Osteocyte (in vitro differentiated cells): ENCODE measurements at places on chromosomes 1 and 21. TPM values are rescaled to one million over a fixed set of nuclear protein-coding genes. Genes with fewer than 3 reads are reported as not detected.

Gene S100A2
- 8.9 and 11.7 TPM in 2 replicates for total RNA-seq

Gene ELF3
- 0.26 and 0.56 TPM in 2 replicates for total RNA-seq

Gene RNASEL
- 4.2 and 4.5 TPM in 2 replicates for total RNA-seq

Gene TNNI3K
- not detected in 2 replicates for total RNA-seq

Gene GCSAML
- total RNA-seq = not detected in 2 replicates

Gene FCAMR
- total RNA-seq = not detected in 2 replicates

Gene ZFYVE9
- 24.7 and 25.9 TPM in 2 replicates for total RNA-seq

Gene PRDM15
- 6.6 and 11.4 TPM in 2 replicates for total RNA-seq

Gene RGS8
- not detected in 2 replicates for total RNA-seq

Gene C1orf94
- not detected in 2 replicates for total RNA-seq

Gene PRAMEF1
- total RNA-seq = not detected in 2 replicates

Gene S1PR1
- 0.31 TPM in 1 of 2 replicates, not detected in the other for total RNA-seq

- peak; percentile 79 for DNase-seq
These were observed 53.3 kb downstream of the TOR1AIP2 start for GRCh38 chr1:179824265-179824664.

DNA sequence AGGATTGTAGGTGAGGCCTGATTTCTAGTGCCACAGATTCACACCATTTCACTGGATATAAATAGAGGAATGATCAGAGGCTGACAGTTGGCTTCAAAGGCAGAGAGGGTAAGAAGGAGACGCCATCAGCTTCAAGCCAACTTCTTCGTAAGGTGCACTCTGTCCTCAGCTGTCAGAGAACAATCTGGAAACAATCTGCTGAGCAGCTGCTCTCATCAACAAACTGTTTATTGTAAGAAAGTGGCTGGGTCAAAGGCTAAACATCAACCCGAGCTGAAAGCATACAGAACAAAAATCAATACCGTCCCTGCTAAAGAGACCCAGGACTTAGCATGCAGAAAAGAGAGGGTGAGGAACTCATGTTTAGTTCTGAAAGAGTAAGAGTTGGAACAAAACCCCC, 48.2 kb downstream of the HLCS start:
- DNase-seq = no peak

GRCh38 chr21:38170283-38170682, 86.5 kb upstream of the KCNJ15 start:
- no peak for DNase-seq

- DNase-seq = no peak
These were observed 94.5 kb downstream of the ROR1 start for GRCh38 chr1:63868268-63868781.

- DNase-seq = no peak
These were observed 99.3 kb downstream of the CDC42BPA start for GRCh38 chr1:227218870-227219573.

GRCh38 chr1:224542783-224543440, 73.2 kb upstream of the CNIH3 start:
- no peak for DNase-seq

GRCh38 chr1:41683681-41684500, 199.4 kb upstream of the EDN2 start:
- DNase-seq = no peak

- DNase-seq = no peak
These were observed 2.5 kb upstream of the BCL10 start for GRCh38 chr1:85278853-85279314.

GRCh38 chr1:239805042-239805441, 286.6 kb upstream of the FMN2 start:
- DNase-seq = no peak

DNA sequence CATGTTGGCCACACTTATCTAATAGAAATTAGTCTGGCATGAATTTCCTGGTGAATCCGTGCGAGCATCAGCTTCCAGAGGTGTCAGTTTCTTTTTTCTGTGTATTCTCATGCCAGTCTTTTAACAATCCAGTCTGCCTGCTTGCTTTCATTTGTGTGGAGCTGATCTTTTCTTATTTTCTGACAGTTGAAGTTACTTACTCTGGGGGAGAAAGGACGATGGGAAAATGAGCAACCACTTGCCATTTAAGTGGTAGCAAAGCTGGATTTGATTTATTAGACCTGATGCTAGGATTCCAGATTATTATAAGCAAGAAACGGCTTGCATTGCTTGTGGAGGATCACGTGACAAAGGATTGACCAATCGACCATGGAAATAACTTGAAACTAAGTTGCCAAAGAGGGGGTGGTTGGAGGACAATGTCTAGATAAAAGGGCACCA, 24.3 kb upstream of the APP start:
- DNase-seq = no peak

DNA sequence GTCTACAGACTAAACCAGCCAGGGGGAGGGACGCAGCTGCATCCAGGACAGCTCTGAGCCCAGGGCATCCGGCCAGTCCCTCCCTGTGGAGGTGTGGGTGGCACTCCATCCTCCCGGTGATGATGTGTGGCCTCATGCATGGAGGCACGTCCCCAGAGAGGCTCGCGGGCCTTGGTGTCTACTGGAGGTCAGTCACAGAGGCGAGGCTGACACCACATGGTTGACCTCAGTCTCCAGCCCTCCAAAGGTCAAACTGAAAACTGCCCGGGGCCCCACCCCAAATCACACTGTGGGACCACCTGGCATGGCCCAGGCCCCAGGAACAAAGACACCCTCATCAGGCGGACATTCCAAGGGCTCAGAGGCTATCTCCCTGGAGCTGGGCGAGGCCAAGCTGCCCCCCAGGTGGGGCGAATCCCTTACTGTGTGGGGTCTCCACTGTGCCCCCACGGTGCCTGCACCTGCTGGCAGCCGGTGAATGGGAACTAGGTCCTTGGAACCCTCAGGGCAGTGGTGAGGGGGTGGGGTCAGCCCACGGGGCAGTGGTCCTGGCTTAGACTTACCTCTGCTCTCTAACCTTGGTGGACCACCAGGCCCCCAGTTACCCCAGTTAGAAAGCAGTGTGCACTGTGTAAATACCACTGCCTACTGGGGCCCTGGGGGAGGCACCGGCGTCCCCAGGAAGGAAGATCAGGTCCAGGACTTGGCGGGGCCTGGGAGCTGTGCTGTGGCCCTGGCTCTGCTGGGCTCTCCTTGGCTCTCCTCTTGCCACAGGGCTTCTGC, 49.1 kb downstream of the TRPM2 start:
- DNase-seq = peak; percentile 74

DNA sequence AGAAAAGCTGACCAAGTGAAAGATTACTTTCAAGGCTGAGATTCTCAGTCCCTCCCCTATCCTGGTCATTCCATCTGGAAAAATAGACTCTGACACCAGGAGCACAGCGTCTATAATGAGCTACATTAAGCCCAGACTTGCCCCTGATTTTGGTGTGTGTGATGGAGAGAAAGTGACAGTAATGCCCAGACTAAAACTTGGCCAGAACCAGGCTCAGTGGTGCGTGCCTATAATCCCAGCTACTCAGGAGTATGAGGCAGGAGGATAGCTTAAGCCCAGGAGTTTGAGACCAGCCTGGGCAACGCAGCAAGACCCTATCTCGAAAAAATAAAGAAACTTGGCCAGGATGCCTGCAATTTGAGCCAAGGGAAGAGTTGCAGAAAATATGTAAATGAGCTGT, 15.9 kb downstream of the PLEKHA6 start:
- no peak for DNase-seq

- no peak for DNase-seq
These were observed 50.3 kb upstream of the L1TD1 start for GRCh38 chr1:62144238-62144831.

- DNase-seq = no peak
These were observed 109.8 kb downstream of the KCNK2 start for GRCh38 chr1:215192306-215192705.

DNA sequence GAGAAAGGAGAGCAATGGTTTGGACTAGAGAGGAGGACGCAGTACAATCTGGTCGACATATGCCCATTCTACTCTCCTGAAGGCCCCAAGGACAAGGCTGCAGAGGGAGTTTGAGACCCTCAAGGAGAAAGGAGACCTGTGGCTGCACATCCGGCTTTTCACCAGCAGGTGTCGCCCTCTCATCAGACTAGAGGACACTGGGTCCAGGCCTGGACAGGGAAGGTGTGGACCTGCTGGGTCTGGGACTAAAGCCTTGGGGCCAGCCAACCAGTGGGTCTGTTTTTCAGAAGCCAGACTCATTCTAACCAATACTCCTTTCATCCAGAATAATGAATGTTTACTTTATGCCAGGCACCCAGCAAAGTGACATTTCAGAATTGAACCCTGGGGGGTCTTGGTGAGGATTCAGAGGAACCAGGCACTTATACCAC, 5.0 kb downstream of the SRARP start:
- DNase-seq = peak; percentile 93

DNA sequence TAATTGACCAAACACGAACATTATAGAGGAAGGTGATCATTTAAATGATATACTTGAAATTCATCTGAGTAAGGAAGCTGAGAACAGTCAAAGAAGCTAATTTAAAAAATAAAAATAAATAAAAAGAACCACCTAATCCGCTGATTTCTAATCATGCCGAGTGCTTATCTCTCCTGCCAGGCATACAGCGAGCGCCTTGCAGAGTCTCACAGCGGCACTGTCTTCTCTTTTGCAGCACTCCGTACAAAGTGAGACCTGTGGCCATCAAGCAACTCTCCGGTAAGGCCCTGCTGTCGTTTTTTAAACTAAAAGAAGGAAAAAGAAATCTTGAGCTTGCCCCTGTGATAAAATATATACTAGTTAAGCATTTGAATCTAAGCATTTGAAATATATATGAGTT, 45.3 kb downstream of the PDE9A start:
- no peak for DNase-seq

DNA sequence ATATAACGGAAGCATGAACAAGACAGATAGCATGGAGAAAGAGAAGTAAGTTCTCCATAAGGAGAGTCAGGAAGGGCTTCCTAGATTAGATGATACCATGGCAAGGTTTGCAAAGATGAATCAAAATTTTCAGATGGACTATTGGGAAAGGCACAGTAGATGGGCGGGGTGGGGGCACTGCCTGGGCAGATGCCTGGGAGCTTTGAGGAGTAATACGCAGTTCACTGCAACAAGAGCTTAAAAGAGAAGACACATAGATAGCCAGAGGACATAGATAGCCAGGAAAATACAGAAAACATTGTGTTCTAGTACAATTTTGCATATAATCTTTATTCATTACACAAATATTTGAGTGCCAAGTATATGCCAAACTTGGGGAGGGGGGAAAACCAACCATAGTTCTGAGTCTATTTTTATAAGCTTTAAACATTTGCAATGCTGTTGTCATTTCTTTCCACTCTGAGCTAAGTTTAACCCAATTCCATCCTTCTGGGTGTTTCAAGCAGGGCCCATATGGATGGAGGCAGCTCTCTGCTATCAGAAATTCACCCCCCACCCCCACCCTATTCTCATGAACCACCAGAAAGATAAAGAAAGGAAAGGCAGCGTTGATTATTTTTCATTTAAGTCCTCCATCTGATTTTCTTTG, 120.6 kb downstream of the NUF2 start:
- no peak for DNase-seq

DNA sequence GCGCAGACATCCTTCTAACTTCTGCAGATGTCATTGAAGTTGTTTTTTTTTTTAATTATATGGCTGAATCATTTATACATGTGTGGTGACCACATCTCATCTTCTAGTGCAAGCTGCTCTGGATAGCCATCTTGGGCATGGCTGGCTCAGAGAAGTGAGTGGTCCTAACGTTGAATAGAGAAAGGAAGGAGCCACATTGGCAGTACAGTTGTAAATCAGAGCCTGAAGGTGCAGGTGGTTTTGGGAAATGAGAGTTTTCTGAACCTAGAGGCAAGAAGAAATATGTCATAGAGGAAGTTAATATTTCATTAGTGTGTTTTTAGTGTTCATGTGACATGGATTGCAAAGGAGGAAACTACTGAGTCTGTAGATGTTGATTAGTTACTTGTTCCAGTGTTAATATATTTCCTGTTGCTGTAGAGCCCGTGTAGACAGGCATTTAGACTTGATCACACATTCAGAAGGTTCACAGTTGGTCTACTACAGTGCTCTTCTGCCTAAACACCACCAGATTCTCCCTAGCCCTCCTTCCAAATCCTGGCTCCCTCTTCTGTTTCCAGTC, 163.7 kb downstream of the ROR1 start:
- no peak for DNase-seq

- DNase-seq = no peak
These were observed 33.8 kb downstream of the PHC2 start for GRCh38 chr1:33397125-33397506.

DNA sequence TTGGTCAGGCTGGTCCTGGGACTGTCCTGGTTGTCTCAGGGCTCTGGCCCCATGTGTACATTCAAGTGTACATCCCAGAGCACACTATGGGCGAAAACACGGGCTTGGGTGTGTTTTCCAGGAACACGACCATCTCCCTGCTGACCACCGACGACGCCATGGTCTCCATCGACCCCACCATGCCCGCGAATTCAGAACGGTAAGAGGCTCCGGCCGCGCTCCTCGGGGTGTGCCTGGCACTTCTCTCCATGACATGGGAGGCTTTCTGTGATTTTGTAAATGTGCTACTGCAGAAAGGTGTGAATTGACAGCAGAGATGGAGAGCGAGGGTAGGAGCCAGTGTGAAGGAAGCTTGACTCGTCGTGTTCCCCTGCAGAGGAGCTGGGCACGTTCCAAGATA, 34.4 kb downstream of the PDE9A start:
- no peak for DNase-seq

DNA sequence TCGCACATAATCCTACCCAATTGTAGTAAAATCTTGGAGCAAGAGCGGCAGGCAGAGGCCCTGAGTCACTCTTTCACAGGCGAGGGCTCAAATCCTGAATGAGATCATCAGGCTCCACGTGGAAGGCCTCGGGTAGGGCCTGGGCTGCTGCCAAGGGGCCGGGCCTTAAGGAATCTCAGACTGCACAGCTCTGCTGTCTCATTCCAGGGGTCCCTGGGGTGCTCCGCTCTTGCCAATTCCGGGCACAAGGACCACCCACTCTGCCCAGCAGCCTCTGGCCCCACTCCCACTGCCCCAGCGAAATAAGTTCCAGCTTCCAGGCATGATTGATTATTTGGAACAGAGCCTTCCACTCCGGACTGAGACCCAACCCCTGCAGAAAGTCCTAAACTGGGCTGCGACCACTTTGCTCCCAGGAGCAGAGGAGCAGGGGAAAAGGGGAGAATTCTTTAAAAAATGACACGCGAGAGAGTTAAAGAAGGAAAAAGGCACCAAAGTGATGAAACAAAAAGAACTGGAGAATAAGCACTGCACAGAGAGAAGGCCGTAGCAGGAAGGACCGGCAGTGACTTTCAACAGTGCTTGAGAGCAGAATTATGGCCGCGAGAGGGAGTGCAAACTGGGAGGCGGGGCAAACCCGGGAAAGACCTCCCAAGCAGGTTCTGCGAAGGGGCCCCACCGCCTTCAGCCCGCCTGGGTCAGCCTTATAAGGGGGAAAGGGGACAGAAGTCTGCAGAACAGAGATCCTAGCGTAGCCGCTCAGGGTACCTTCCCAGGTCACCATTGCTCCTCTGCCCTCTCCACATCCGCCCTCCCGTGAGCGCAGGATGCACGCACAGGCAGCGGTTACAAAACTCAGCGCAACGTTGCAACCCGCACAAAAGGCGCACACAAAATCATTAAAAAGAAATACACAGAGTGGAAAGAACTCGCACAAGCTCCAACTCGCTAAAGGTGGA, 2.0 kb downstream of the ADAMTS1 start:
- peak; percentile 96 for DNase-seq

GRCh38 chr1:167718914-167719691, 2.7 kb upstream of the MPZL1 start:
- DNase-seq = no peak

GRCh38 chr1:156433602-156434001, 64.6 kb downstream of the RHBG start:
- DNase-seq = no peak

- no peak for DNase-seq
These were observed 145.6 kb downstream of the NFIA start for GRCh38 chr1:61227857-61228550.
